Activated CD4-positive, alpha-beta T cell treated with anti-CD3 and anti-CD28 coated beads for 36 hours (primary cell): ENCODE measurements at places on chromosomes 5 and 9. TPM values are rescaled to one million over a fixed set of nuclear protein-coding genes. Genes with fewer than 3 reads are reported as not detected.
A peak's percentile ranks its signal among the peaks of the same experiment; 100 is the strongest.

- no peak for DNase-seq
- no peaks in the 10 kb centered on the region for H3K4me1 ChIP-seq
- peaks cover 3% of the 10 kb centered on the region for H3K27me3 ChIP-seq
- H3K36me3 ChIP-seq, result no peaks in the 10 kb centered on the region
Observed at GRCh38 chr9:804026-804425, 37.5 kb upstream of the DMRT1 start.

DNA sequence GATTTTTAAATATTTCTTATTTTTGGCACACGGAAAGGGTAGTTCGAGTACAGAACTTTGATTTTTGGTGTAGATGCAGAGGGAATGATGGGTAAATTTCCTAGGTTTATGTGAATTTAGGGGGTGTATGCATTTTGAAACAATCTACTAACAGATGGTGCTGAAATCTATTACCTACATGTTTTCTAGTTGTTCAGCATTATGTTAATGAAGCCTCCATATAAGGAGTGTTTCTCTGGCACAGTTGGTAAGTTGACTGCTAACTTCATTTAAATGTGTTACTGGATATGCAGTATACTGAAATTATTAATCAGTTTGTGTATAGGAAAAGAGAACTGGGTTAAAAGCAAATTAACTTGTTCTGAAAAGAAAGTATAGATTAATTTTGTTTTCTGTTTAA lies 17.5 kb downstream of the SUB1 start:
- no peaks in the 10 kb centered on the region for H3K27me3 ChIP-seq
- no peak for DNase-seq
- H3K4me3 ChIP-seq, result no peak overlapping the region

Gene GPX3
- not detected for total RNA-seq

- peak; percentile 11 for DNase-seq
- no peaks in the 10 kb centered on the region for H3K27me3 ChIP-seq
- H3K4me1 ChIP-seq, result no peaks in the 10 kb centered on the region
- H3K4me3 ChIP-seq, result no peak overlapping the region
Observed at GRCh38 chr5:66213533-66213932, 69.4 kb downstream of the SREK1 start.

Gene ZBTB43
- 19.3 TPM for total RNA-seq

Gene CDO1
- 0.16 TPM for total RNA-seq

Gene PCDHA5
- total RNA-seq, result not detected

- H3K4me3 ChIP-seq, result no peak overlapping the region
- no peak overlapping the region for H3K27ac ChIP-seq
- no peaks in the 10 kb centered on the region for H3K36me3 ChIP-seq
- no peak for DNase-seq
- H3K27me3 ChIP-seq, result peaks cover 64% of the 10 kb centered on the region
- H3K4me1 ChIP-seq, result peaks cover 11% of the 10 kb centered on the region
Observed at GRCh38 chr5:170576602-170577535, 73.0 kb downstream of the KCNIP1 start.

- peaks cover 20% of the 10 kb centered on the region for H3K27me3 ChIP-seq
- DNase-seq, result no peak
- H3K4me1 ChIP-seq, result no peaks in the 10 kb centered on the region
- no peak overlapping the region for H3K27ac ChIP-seq
- H3K36me3 ChIP-seq, result no peaks in the 10 kb centered on the region
Observed at GRCh38 chr5:155278532-155278931, 265.0 kb downstream of the KIF4B start.

DNA sequence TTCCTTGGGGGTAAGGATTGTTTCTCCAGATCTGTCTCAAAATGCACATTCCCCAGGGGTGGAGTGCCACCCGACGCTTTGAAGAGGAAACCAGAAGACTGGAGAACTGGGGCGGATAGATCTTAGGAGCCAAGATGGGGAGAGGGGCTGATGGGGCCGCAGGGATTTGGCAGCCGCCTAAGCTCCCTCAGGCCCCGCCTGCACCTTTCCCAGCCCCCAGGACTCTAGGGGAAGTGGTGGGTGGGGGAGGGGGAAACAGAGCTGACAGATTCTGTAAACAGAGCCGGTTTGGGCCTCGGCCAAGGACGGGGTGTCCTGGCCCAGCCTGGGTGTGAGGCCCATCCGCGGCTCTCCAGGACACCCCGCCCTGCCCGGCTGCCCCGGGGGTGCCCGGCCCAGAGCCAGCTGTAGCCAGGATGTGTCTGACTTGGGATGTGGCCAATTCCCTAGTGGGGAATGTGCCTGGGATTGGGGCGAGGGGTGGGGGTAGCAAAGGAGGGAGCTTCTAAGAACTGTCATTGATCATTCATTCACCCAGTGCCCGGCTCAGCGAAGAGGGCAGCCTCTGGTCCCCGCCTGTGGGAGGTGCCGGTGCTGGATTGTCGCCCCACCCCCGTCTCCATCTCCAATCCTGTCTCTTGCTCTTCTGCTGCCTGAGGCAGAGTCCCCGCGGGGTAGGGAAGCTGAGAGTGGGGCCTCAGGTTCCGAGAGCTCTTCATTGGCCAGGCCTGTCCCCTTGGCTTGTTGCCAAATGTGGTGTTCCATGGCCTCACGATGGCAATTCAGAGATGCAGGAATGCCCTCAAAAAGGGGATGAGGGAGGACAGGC lies 54.8 kb upstream of the CDKN2AIPNL start:
- DNase-seq, result peak; percentile 63
- peaks cover 14% of the 10 kb centered on the region for H3K4me1 ChIP-seq
- peak overlapping the region; percentile 74 for H3K4me3 ChIP-seq
- no peaks in the 10 kb centered on the region for H3K27me3 ChIP-seq

- no peaks in the 10 kb centered on the region for H3K27me3 ChIP-seq
- H3K4me3 ChIP-seq, result no peak overlapping the region
- no peak for DNase-seq
Observed at GRCh38 chr5:169777159-169777558, 140.1 kb downstream of the DOCK2 start.

DNA sequence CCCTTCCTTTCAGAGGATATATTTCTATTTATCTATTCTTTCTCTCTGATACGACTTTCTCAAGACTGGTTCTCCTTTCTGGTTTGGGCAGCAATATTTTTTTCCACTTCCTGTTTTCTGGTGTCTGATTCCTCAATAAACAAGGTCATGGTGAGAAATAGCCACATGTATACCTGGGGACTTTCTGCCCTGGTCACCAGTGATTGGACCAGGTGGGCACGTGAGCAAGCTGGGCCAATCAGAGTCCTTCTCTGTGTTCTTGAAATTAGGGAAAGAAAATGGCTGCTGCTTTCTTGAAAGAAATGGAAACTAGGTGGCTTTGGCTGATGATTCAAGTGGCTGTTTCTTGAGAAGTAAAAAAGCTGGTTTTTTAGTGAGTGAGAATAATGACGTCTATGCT lies 18.4 kb upstream of the GSN start:
- H3K27me3 ChIP-seq, result no peaks in the 10 kb centered on the region
- H3K4me3 ChIP-seq, result no peak overlapping the region
- no peak for DNase-seq
- H3K4me1 ChIP-seq, result no peaks in the 10 kb centered on the region

Gene IGFBPL1
- total RNA-seq, result not detected

Gene SPATA31A3
- total RNA-seq, result not detected

GRCh38 chr5:16061163-16061562 lies 118.4 kb downstream of the MARCHF11 start:
- DNase-seq, result no peak
- H3K27me3 ChIP-seq, result peaks cover 2% of the 10 kb centered on the region
- no peak overlapping the region for H3K4me3 ChIP-seq
- no peaks in the 10 kb centered on the region for H3K4me1 ChIP-seq

Gene ESM1
- total RNA-seq, result not detected

DNA sequence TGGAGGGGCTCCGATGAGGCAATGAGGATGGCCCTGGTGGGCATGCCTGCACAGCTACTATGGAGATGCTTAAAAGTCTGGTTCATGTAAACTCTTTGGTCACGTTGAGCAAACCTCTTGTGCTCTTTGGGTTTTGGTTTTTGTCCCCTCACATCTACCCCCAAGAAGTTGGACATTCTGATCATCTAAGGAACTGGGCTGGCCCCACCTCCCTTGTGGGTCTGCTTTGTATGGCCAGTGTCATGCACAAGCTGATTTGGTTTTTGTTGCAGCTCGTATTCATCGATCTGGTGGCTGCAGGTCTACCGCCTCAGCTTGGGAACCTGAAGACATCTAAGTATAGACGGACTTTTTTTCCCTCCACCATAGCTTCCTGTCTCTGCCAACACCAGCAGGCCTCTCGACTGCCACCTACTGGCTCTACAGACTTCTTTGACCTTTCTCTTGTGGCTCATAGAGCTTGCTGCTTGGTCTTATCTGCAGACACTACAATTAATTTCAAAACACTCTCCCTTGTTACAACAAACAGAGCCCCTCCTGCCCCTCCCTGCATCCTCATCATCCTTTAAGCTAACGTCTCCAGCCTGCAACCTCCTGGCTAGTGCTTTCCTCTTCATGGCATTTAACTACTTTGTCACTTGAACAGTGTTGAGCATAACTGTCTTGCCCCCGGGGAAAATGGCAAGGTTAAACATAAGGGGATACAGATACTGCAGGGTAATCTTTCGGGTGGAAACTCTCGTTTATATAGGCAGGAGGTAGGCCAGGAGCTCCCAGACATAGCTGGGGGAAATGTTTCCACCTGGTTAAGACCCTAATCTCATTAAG lies 34.5 kb downstream of the TSTD2 start:
- no peaks in the 10 kb centered on the region for H3K27me3 ChIP-seq
- DNase-seq, result peak; percentile 85
- H3K36me3 ChIP-seq, result peaks cover 13% of the 10 kb centered on the region
- H3K4me1 ChIP-seq, result peaks cover 7% of the 10 kb centered on the region
- H3K4me3 ChIP-seq, result no peak overlapping the region

DNA sequence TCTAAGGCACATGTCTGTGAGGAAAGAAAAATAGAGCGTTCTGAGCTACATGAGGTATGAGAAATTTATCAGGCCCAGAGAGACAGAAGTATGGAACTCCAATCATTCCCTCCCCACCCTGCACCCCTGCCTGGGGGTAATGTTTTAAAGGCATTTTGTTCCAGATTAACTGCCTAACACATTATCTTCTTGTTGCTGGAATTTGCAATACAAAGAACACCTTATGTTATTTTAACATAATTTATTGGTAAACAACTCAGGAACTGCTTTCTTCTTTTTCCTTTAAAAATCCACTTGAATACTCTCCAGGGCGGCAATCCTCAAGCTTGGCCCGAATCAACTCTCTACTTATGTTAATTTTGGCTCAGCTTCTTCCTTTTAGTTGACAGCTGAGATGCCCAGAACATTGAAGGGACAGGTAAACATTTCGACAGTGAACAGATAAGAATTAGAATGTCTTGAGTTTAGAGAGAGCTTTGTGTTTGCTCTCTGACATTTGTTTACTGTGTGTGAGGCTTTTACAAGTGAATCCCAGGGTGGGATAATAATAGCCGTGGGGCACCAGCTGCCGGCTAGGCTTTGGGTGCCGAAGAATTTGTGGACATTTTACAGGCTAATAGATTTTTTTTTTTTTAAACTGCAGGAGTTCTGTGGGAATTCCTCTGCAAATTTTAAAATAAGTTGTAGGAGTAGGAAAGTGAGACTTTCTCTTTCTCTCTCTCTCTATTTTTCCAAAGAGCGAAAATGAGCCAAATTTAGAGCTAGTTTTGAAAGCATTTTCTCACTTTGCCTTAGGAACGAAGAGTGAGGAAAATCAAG lies 96.4 kb upstream of the TAF11L2 start:
- no peaks in the 10 kb centered on the region for H3K36me3 ChIP-seq
- no peaks in the 10 kb centered on the region for H3K27me3 ChIP-seq
- no peak for DNase-seq

DNA sequence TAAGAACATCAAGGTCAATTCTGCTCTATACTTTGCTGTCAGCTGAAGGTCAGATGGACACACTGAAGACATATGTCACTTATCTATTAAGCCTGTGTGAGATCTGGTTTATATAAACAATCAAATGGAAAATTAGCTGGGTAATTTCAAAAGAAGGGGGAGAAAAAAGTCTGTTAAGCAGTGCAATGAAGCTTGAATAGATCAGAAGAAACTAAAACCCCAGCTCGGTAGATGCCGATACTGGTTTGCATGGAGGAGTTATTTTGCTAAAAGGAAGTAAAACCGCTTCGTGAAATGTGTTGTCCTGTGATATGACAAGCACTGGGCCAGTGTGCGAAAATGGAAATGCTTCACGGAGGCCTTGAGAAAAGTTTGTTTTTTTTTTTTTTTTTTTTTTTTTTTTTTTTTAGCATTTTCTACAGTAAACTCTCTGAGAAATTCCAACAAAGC lies 148.8 kb downstream of the MEF2C start:
- no peak overlapping the region for H3K27ac ChIP-seq
- peaks cover 3% of the 10 kb centered on the region for H3K4me1 ChIP-seq
- H3K4me3 ChIP-seq, result no peak overlapping the region
- no peaks in the 10 kb centered on the region for H3K36me3 ChIP-seq
- no peak for DNase-seq
- H3K27me3 ChIP-seq, result peaks cover 14% of the 10 kb centered on the region

Gene FAT2
- total RNA-seq, result not detected

DNA sequence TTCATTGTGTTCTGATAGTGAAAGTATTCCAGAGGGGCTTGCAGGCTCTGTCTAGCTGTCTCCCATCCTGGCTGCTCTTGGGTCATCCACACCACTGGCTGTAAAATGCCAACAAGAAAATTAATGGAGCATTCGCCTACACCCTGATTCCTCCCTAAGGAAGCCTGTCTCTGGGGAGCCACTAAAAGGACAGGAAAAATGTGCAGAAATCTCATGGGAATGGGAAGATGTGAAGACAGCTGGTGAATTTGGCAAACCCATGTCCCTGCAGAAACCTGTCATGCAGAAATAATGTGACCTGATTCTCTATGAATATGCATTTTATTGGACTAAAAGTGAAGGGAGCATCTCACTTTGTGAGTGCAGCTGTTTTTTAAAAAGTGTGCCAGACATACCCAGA lies 265.6 kb downstream of the TUSC1 start:
- no peak overlapping the region for H3K27ac ChIP-seq
- no peak overlapping the region for H3K4me3 ChIP-seq
- no peaks in the 10 kb centered on the region for H3K4me1 ChIP-seq
- H3K27me3 ChIP-seq, result no peaks in the 10 kb centered on the region
- DNase-seq, result no peak
- no peaks in the 10 kb centered on the region for H3K36me3 ChIP-seq

DNA sequence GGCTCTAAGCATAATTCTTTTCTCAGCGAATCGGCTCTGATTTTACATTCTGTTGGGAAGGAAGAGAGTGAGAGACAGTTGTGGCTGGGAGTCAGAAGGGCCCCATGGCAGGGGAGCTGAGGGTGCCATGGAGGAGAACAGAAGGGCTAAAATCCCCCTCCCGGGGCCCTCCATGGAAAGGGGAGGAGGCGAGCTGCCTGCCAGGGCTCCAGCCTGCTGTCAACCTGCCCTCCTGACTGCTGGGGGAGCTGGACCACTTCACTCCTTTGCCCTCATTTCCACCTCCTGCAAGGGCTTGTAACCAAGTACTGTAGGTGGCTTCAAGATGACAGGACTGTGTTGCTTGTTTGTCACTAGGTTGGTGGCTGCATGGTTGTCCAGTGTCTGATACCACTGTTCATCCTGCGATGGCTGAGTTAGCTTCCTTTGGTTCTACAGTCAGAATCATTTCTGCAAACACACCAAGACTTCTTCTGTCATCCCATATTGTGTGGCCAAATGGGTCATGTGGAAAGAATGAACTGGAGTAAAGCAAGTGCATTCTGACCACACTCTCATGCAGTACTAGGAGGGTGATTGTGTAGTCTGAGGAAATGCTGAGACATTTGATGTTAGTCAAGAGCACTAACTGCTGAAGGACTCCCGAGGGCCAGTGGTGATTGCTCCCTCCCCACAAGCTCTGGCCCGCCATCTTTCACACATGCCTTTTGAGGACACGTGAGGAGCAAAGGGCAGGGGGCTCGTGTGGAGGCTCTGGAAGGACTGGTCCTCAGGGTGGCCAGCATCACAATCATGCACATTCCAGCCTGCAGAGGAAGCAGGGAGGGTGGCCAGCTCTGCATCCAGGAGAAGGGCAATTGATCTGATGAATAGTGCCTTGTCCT lies 307.2 kb downstream of the GADD45G start:
- no peak for DNase-seq
- H3K4me3 ChIP-seq, result no peak overlapping the region
- no peak overlapping the region for H3K27ac ChIP-seq
- no peaks in the 10 kb centered on the region for H3K4me1 ChIP-seq
- H3K27me3 ChIP-seq, result no peaks in the 10 kb centered on the region
